ENCODE measurements at places on chromosomes 3 and 15. TPM values are rescaled to one million over a fixed set of nuclear protein-coding genes. Genes with fewer than 3 reads are reported as not detected.

GRCh38 chr3:34859746-34860145, 779.6 kb upstream of the ARPP21 start:
- H3K27ac ChIP-seq = no peak overlapping the region
- DNase-seq = no peak
- no peaks in the 10 kb centered on the region for H3K27me3 ChIP-seq
- H3K4me3 ChIP-seq = no peak overlapping the region
- peaks cover 13% of the 10 kb centered on the region for H3K4me1 ChIP-seq

DNA sequence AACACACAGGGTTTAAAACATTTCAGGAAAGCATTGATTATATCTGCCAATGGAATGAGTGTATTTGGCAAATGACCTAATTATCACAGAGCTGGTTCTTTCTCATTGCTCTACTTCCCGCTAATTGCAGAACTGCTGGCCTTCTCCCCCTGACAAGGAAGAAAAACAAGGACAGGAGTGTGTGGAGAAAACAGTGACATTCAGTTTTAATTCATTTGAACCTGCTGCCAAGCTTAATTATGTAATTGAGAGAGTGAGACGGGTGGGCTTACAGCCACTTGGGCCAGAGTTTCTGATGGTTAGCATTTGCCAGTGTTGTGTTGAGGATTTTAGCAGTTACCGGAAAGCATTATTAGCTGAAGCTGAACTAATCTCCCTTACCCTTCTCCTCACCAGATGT, 301.4 kb downstream of the RBMS3 start:
- no peak overlapping the region for H3K27ac ChIP-seq
- DNase-seq = no peak
- H3K27me3 ChIP-seq = no peaks in the 10 kb centered on the region
- no peaks in the 10 kb centered on the region for H3K36me3 ChIP-seq
- H3K4me3 ChIP-seq = no peak overlapping the region

DNA sequence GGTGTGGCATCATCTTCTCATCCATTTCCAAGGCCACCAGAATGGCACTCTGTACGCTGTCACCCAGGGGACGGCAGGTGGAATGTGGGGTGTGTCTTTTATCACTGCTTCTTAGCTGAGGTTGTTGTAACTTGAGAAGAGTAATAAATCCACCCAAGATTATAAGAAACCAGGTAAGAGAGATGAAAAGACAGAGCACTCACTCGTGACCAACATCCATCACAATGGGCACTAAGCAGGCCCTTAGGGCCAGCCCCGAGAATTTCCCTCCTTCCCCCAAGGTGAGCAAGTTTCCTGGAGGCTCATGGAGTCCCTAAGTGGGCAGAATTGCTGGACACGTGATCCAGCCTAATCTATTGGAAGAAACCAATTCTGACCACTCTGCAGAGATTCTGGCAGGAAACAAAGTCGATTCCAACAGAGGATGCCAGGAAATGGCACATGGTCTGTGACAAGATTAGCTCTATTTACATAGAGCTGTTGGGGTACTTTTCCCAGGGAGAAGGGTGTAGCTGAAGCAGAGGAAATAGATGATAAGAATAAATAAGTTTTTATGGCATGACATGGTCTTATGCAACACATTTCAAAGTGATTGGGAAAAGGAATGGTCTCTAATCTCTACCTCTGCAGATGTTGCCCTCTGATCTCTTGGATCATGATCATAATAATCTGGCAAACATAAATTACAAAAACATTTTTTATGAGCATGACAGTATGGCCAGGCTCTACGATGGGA, 22.5 kb downstream of the SLC6A20 start:
- DNase-seq = no peak
- peaks cover 6% of the 10 kb centered on the region for H3K4me1 ChIP-seq
- no peak overlapping the region for H3K4me3 ChIP-seq
- H3K36me3 ChIP-seq = no peaks in the 10 kb centered on the region

Gene SLC38A3
- polyA plus RNA-seq = 1.3 TPM

GRCh38 chr15:96540283-96540682, 209.8 kb downstream of the NR2F2 start:
- H3K36me3 ChIP-seq = no peaks in the 10 kb centered on the region
- DNase-seq = no peak
- no peak overlapping the region for H3K27ac ChIP-seq
- no peak overlapping the region for H3K4me3 ChIP-seq

Gene IL16
- 0.16 TPM for polyA plus RNA-seq

DNA sequence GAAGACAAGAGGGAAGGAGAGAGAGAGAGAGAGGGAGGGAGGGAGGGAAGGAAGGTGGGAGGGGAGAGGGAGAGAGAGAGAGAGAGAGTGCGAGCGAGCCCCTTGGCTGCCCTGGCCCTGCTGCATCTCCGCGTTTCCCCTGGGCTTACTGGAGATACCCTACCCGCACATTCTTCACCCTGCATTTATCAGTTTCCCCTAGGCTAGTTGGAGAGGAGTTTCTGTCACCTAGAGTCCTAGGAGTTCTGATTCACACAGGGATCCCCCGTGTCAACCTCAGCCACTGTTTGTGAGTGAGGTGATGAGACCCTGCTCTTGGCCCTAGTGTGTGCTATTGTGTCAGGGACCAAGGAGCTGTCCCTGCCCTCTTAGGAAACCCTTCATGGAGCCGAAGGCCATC, 18.7 kb downstream of the BHLHE40 start:
- no peaks in the 10 kb centered on the region for H3K27me3 ChIP-seq
- no peak for DNase-seq
- peaks cover 13% of the 10 kb centered on the region for H3K4me1 ChIP-seq
- H3K27ac ChIP-seq = no peak overlapping the region
- no peak overlapping the region for H3K4me3 ChIP-seq

DNA sequence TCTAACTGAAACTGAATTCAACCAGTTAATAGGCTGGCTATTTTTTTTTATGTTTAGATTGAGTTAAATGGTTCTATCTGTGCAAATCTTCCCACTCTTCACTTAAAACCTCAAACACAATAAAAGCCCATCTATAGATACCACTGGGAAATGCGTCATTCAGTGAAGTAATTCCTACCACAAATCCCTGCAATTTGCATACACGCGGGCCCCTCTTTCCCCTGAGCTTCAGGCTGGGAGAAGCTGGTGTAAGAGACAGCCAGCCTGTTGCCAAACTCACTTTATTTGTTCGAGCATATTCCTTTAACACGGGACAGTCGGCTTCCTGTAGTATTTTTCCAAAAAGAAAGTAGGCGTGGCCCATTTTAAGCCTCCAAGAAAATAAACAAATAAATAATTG, 26.0 kb upstream of the MCTP2 start:
- H3K36me3 ChIP-seq = no peaks in the 10 kb centered on the region
- peak; percentile 7 for DNase-seq
- H3K4me3 ChIP-seq = no peak overlapping the region
- no peaks in the 10 kb centered on the region for H3K27me3 ChIP-seq
- H3K4me1 ChIP-seq = no peaks in the 10 kb centered on the region
- no peak overlapping the region for H3K27ac ChIP-seq

- no peak overlapping the region for H3K4me3 ChIP-seq
- H3K36me3 ChIP-seq = no peaks in the 10 kb centered on the region
- H3K27me3 ChIP-seq = no peaks in the 10 kb centered on the region
- DNase-seq = no peak
Observed at GRCh38 chr15:57319226-57319918, 56.9 kb upstream of the CGNL1 start.

Gene ECE2
- polyA plus RNA-seq = 0.48 TPM

GRCh38 chr3:31157047-31157694, 262.7 kb upstream of the GADL1 start:
- H3K27me3 ChIP-seq = no peaks in the 10 kb centered on the region
- no peaks in the 10 kb centered on the region for H3K36me3 ChIP-seq
- DNase-seq = no peak
- H3K4me3 ChIP-seq = no peak overlapping the region
- no peaks in the 10 kb centered on the region for H3K4me1 ChIP-seq

DNA sequence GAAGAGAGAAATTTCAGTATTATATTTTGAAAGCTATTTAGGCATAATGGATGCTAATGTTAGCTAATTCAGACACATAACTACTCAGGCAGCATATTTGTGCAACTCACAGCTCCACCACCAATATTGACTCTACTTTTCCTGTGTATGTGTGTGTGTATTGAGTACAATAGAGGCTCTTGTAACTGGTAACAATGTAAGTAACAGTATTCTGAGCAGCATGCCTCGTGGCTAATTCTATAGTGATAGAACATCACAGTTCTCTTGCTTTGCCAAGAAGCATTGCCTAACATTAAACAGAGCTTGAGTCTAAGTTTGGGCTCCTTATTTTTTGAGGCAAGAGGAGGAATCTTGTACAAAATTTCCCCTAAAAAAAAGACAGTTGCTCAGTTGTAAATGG, 98.6 kb upstream of the ARHGEF26 start:
- no peaks in the 10 kb centered on the region for H3K36me3 ChIP-seq
- H3K4me1 ChIP-seq = no peaks in the 10 kb centered on the region
- no peaks in the 10 kb centered on the region for H3K27me3 ChIP-seq
- no peak for DNase-seq
- no peak overlapping the region for H3K4me3 ChIP-seq

DNA sequence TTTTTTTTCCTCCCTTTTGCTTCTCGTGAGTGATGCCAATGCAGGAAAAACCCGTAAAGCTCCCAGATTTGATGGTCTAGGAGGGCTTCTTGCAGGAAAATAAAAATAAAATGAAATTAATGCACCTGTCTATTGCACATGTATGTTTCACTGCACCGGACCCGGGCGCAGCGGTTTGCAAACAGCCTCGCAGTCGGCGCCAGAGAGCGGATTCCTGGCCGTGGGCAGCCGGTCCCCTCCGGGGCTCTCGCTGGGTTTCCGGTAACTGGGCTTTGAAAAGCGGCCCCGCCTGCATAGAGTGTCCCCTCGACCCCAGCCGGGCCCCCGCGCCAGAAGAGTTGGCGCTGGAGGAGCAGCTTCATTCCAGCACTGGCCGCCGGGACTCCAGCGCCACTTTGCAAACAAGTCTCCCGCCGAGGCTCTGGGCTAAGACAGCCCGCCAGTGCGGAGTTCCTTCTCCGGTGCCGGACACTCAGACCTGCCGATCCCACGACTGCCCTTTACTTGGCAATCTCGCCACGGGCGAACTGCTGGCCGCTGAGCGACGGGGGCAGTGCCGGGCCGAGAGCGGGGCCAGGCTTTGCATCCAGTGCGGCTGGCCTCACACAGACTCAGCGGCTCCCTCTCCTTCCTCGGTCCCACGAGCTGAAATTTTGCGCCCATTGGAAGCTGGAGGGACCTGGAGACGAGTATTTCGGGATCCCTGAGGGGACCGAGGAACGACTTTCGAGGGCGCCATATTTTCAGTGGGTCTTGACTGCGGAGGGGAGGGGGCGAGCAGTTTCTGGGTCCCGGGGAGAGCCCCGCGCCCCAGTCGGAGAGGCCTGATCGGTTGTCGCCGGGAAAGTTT, 225.9 kb upstream of the C2CD4B start:
- H3K36me3 ChIP-seq = no peaks in the 10 kb centered on the region
- DNase-seq = peak; percentile 77

Gene PIERCE2
- polyA plus RNA-seq = 2.6 TPM

Gene ARNT2
- 3.9 TPM for polyA plus RNA-seq

Gene AGBL1
- not detected for polyA plus RNA-seq

Gene TGM4
- not detected for polyA plus RNA-seq

DNA sequence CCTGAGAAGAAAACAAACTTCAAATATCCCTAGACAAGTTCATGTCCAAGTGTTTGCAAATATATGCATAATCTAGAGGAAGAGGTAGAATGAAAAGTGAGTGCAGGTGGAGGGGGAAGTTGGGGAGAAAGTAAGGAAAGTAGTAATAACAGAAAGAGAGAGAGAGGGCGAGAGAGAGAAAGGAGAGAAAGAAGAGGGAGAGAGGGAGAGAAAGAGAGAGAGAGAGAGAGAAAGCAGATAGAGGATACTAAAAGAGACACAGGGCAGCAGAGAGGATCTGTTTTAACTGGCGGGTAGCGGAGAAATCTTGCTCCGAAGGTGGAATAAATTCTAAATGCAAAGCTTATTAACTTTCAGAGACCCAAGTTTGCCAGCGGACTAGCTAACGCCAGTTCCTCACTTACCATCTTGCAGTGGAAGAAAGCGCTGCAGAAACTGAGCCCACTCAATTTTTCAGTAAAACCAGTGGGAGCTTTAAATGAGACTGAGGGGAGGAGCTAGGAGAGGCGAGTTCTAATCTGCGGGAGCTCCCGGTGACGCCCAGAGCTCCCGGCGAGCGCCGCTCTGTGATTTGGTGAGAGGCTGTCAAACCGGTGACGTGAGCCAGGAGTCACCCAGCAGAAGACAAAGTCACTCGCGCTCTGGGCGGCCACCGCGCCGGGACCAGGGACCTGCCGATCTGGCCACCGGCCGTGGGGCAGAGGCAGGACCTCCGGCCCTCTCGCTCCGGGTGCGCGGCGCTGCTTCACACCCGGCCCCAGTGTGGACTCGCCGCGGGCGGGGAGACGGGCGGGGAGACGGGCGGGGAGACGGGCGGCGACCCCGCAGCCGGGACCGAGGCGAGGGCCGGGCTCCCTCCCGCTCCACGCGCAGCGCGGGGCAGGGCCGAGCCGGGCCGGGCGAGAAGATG, at the start of gene GMNC:
Gene GMNC, minus strand, starts transcription at position 486 of the 910 bp plus-strand sequence. Its CDS starts 79 bp downstream, at position 407.
- no peaks in the 10 kb centered on the region for H3K36me3 ChIP-seq
- H3K4me1 ChIP-seq = peaks cover 13% of the 10 kb centered on the region
- peak within 1 kb of the TSS; percentile 84 for H3K4me3 ChIP-seq
- H3K27ac ChIP-seq = no peak within 1 kb of the TSS
- DNase-seq = peak; percentile 79

- no peak overlapping the region for H3K4me3 ChIP-seq
- H3K36me3 ChIP-seq = no peaks in the 10 kb centered on the region
- no peaks in the 10 kb centered on the region for H3K27me3 ChIP-seq
- DNase-seq = no peak
Observed at GRCh38 chr15:72492733-72493132, 18.6 kb downstream of the ARIH1 start.

GRCh38 chr3:51392355-51393133, 1.5 kb downstream of the RBM15B start:
- peaks cover 20% of the 10 kb centered on the region for H3K4me1 ChIP-seq
- H3K4me3 ChIP-seq = peak overlapping the region; percentile 82
- no peak overlapping the region for H3K27ac ChIP-seq
- H3K27me3 ChIP-seq = no peaks in the 10 kb centered on the region

Gene SLC24A5
- 0.23 TPM for polyA plus RNA-seq

- peaks cover 17% of the 10 kb centered on the region for H3K36me3 ChIP-seq
- no peak overlapping the region for H3K4me3 ChIP-seq
- DNase-seq = peak; percentile 84
- H3K4me1 ChIP-seq = peaks cover 27% of the 10 kb centered on the region
- H3K27me3 ChIP-seq = no peaks in the 10 kb centered on the region
- H3K27ac ChIP-seq = 0 out of 2 replicates have a peak overlapping the region, but pooled peaks have one; percentile 59
Observed at GRCh38 chr15:68783226-68784058, 37.3 kb downstream of the ANP32A start.

Gene HDC
- polyA plus RNA-seq = not detected

GRCh38 chr15:48373821-48374451, 42.7 kb downstream of the DUT start:
- no peak overlapping the region for H3K4me3 ChIP-seq
- H3K4me1 ChIP-seq = no peaks in the 10 kb centered on the region
- H3K36me3 ChIP-seq = no peaks in the 10 kb centered on the region
- no peak overlapping the region for H3K27ac ChIP-seq

Gene MORC1
- polyA plus RNA-seq = not detected

GRCh38 chr3:49727154-49727923, 3.6 kb upstream of the GMPPB start:
- H3K27ac ChIP-seq = no peak overlapping the region
- H3K36me3 ChIP-seq = peaks cover 13% of the 10 kb centered on the region
- no peaks in the 10 kb centered on the region for H3K4me1 ChIP-seq
- no peak for DNase-seq

- no peaks in the 10 kb centered on the region for H3K36me3 ChIP-seq
- H3K4me1 ChIP-seq = no peaks in the 10 kb centered on the region
- no peak for DNase-seq
- no peak overlapping the region for H3K27ac ChIP-seq
- no peaks in the 10 kb centered on the region for H3K27me3 ChIP-seq
Observed at GRCh38 chr15:35393398-35393797, 152.6 kb downstream of the DPH6 start.

Gene CCDC39
- 2.6 TPM for polyA plus RNA-seq

Gene OGG1
- polyA plus RNA-seq = 17.4 TPM
